DND-41 (cell line): ENCODE measurements at places on chromosomes 4 and X.

GRCh38 chr4:114598191-114599121 is at the start of gene UGT8:
Gene UGT8, plus strand, starts transcription at chr4:114598807. Its CDS starts 24,074 bp downstream, at chr4:114622881.
- H3K4me1 ChIP-seq = no peaks in the 10 kb centered on the region
- no peak within 1 kb of the TSS for H3K27ac ChIP-seq
- H3K36me3 ChIP-seq = no peaks in the 10 kb centered on the region
- no peak for DNase-seq

DNA sequence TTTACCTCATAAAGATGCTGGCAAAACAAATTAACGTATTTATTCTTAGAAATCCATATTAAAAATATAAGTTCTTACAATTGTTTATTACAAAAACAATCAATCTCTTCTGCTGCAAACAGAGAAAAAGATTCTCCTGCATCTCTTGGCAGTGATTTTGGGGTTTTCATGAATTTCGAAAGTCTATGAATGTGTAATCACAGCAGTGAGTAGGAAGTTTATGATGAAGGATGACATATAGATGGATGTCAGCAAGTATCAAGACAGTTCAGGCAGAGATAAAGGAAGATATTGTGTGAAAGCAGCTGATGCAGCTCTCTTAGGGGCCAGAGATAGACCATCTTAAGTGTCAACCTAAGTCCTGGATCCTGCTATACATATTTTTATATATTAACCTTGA is 196.9 kb upstream of the BANK1 start:
- H3K4me1 ChIP-seq = no peaks in the 10 kb centered on the region
- DNase-seq = no peak
- no peaks in the 10 kb centered on the region for H3K36me3 ChIP-seq
- no peak overlapping the region for H3K27ac ChIP-seq
- H3K4me3 ChIP-seq = no peak overlapping the region
- no peaks in the 10 kb centered on the region for H3K27me3 ChIP-seq

DNA sequence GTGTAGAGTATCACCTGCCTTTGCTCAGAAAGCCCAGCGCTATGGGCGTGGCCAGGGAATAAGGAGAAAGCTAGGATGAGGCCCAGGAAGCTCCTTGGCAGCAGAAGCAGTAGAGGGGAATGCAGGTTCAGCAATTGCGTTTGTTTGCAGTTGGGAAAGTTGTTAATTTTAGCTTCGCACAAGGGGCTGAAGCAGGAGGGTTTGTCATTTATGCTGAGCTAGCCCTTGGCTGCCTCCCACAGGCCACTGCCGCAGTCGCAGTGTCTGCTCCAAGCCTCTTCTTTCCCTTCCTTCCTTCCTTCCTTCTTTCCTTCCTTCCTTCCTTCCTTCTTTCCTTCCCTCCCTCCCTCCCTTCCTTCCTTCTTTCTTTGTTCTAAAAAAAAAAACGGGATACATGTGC is 21.5 kb downstream of the FRMPD3 start:
- H3K4me3 ChIP-seq = no peak overlapping the region
- H3K4me1 ChIP-seq = no peaks in the 10 kb centered on the region
- H3K36me3 ChIP-seq = no peaks in the 10 kb centered on the region
- no peak overlapping the region for H3K27ac ChIP-seq

- H3K27me3 ChIP-seq = no peaks in the 10 kb centered on the region
- no peak for DNase-seq
- no peaks in the 10 kb centered on the region for H3K36me3 ChIP-seq
- no peak overlapping the region for H3K4me3 ChIP-seq
- H3K27ac ChIP-seq = no peak overlapping the region
- H3K4me1 ChIP-seq = no peaks in the 10 kb centered on the region
Observed at GRCh38 chrX:44244008-44244407, 99.5 kb downstream of the EFHC2 start.

DNA sequence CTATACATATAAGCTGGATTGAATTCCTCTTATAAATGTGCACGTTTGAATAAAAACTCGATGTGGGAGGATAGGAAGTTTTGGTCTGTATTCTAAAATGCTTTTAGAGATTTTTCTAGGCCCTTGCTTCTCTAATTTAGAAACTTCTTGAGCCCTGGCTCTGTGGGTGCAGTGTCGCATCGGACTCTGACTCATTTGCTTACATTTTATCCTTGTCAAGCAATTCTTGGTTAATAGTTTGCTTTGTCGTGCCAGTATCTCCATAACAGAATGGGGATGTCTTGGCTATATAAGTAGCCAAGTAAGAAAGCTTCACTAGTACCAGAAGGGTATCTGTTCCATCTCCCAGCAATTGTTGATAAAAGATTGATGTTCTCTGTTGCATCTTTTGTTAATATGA is 10.7 kb downstream of the SGMS2 start:
- H3K4me3 ChIP-seq = no peak overlapping the region
- H3K36me3 ChIP-seq = no peaks in the 10 kb centered on the region
- no peaks in the 10 kb centered on the region for H3K27me3 ChIP-seq
- no peaks in the 10 kb centered on the region for H3K4me1 ChIP-seq
- no peak for DNase-seq

DNA sequence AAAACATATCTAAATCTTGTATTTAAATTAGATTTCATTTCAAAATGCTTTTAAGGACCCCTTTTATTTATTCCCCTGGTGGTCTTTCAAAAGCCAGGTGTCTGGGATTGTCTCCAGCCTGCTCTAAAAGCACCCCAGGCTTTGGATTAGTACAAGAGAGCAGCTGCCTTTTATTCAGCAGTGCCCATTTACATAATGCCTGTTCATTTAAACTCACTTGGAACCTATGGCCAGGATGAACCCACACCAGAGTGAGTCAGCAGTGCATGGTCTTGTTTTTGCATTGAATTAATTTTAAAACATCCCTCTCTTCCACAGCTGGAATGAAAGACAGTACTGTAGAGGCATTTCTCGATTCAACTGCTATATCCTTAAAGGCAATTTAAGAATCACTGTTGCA is 64.1 kb upstream of the TENM3 start:
- DNase-seq = no peak
- H3K27me3 ChIP-seq = no peaks in the 10 kb centered on the region
- no peaks in the 10 kb centered on the region for H3K4me1 ChIP-seq
- H3K4me3 ChIP-seq = no peak overlapping the region
- H3K36me3 ChIP-seq = no peaks in the 10 kb centered on the region
- H3K27ac ChIP-seq = no peak overlapping the region

GRCh38 chr4:31360786-31361185 is 640.6 kb downstream of the PCDH7 start:
- no peak overlapping the region for H3K27ac ChIP-seq
- no peak overlapping the region for H3K4me3 ChIP-seq
- H3K36me3 ChIP-seq = no peaks in the 10 kb centered on the region
- DNase-seq = no peak

GRCh38 chrX:115588179-115588578 is 27.2 kb downstream of the PLS3 start:
- H3K4me1 ChIP-seq = no peaks in the 10 kb centered on the region
- no peaks in the 10 kb centered on the region for H3K27me3 ChIP-seq
- H3K27ac ChIP-seq = no peak overlapping the region
- no peaks in the 10 kb centered on the region for H3K36me3 ChIP-seq

GRCh38 chrX:15643786-15644559 is 20.6 kb downstream of the CLTRN start:
- H3K36me3 ChIP-seq = no peaks in the 10 kb centered on the region
- no peaks in the 10 kb centered on the region for H3K4me1 ChIP-seq
- no peak overlapping the region for H3K27ac ChIP-seq
- no peak overlapping the region for H3K4me3 ChIP-seq
- H3K27me3 ChIP-seq = no peaks in the 10 kb centered on the region
- no peak for DNase-seq

GRCh38 chr4:123495530-123495929 is 98.9 kb downstream of the SPRY1 start:
- H3K4me1 ChIP-seq = no peaks in the 10 kb centered on the region
- no peak for DNase-seq
- no peak overlapping the region for H3K27ac ChIP-seq
- H3K27me3 ChIP-seq = no peaks in the 10 kb centered on the region
- H3K36me3 ChIP-seq = no peaks in the 10 kb centered on the region

DNA sequence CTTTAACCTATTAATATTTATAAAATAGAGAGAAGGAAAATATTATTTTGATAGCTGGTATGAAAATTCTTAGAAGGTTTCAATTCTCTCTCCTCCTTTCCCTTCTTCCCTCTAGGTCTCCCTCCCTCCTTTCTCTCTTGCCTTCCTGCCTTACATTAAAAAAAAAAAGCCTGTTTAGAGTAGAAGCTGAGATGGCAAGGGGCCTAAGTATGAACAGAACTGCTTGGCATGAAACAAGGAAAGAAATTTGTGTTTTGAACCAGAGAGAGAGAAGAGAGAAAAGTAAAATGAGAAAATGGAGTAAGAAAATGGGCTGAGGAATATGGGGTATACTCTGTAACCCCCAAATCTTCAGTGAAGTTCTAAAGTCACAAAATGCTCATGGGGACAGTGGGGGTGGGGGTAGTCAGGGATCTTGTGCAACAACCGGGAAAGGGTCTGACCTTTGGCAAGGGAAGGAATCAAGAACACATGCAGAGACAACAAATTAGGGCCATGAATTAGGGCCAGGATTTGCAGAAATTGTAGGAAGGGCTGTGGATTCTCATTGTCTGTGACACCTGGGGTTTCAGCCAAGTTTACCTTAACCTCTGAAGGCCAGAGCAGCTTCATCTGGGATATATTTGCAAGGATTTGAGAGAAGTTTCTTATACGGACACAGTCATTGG is 30.6 kb downstream of the SUPT20HL2 start:
- H3K4me3 ChIP-seq = no peak overlapping the region
- DNase-seq = no peak
- no peak overlapping the region for H3K27ac ChIP-seq

- peaks cover 10% of the 10 kb centered on the region; the same call in 1 of the 2 replicates for H3K36me3 ChIP-seq
- no peak overlapping the region for H3K27ac ChIP-seq
- no peak for DNase-seq
- H3K4me1 ChIP-seq = peaks cover 5% of the 10 kb centered on the region; the same call in 1 of the 2 replicates
Observed at GRCh38 chr4:37868238-37868637, 22.6 kb upstream of the TBC1D1 start.

- no peak overlapping the region for H3K27ac ChIP-seq
- H3K36me3 ChIP-seq = no peaks in the 10 kb centered on the region
- H3K4me1 ChIP-seq = no peaks in the 10 kb centered on the region
- H3K4me3 ChIP-seq = no peak overlapping the region
- no peaks in the 10 kb centered on the region for H3K27me3 ChIP-seq
Observed at GRCh38 chrX:31251336-31251735, 179.5 kb upstream of the FTHL17 start.

- DNase-seq = no peak
- H3K4me3 ChIP-seq = no peak overlapping the region
- H3K27ac ChIP-seq = no peak overlapping the region
- no peaks in the 10 kb centered on the region for H3K36me3 ChIP-seq
- H3K4me1 ChIP-seq = peaks cover 21% of the 10 kb centered on the region
- H3K27me3 ChIP-seq = no peaks in the 10 kb centered on the region
Observed at GRCh38 chr4:139267301-139267700, 12.7 kb downstream of the MGARP start.

DNA sequence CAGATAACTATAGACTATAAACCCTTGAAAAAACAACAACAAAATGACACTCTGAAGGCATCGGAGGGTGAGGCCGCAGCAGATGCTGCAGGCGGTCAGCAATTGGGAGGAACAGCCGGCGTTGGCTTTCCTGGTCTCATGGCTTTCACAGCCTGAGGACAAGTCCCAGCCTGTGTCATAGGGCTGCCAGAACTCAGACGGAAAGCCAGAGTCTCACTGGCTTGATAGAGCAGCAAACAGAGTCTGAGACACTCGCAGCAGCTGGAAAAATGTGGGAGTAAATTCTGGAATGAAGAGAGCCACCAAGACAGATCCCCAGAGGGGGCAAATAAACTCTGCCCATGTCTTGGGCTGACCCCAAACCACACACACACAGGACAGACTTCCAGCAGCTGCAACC is 86.3 kb downstream of the PPP2R2C start:
- H3K36me3 ChIP-seq = no peaks in the 10 kb centered on the region
- no peak overlapping the region for H3K27ac ChIP-seq
- peaks cover 3% of the 10 kb centered on the region for H3K27me3 ChIP-seq
- no peak overlapping the region for H3K4me3 ChIP-seq

GRCh38 chrX:13397878-13398818 is 78.3 kb upstream of the ATXN3L start:
- no peak overlapping the region for H3K27ac ChIP-seq
- no peak for DNase-seq
- no peaks in the 10 kb centered on the region for H3K27me3 ChIP-seq
- H3K4me3 ChIP-seq = no peak overlapping the region

DNA sequence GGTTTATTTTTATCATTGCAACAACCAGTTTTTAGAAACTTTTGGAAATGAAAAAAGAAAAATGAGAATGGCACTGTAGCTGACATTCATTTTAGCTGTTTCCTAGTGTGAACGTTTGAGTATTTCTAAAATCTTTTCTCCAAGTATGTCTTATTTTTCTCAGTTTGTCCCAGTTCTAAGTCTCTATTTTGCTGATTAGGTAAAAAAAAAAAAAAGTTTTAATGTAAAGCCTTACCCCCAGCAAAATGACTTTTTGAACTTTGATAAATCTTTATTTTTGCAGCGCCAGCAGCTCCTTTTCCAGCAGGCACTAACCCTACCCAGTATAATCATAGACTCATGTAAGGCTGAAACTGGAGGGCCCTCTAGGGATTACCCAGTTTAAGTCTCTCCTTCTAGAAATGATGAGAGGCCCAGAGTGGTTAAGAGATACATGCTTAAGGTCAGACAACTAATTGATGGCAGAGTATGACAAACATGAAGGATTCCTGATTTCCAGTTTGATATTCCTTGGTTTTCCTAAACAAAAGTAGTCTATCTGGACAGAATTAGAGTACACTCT is 84.3 kb upstream of the SLC4A4 start:
- no peaks in the 10 kb centered on the region for H3K27me3 ChIP-seq
- H3K27ac ChIP-seq = no peak overlapping the region
- no peaks in the 10 kb centered on the region for H3K36me3 ChIP-seq
- no peak for DNase-seq
- no peaks in the 10 kb centered on the region for H3K4me1 ChIP-seq

- H3K27me3 ChIP-seq = peaks cover 10% of the 10 kb centered on the region
- H3K4me1 ChIP-seq = no peaks in the 10 kb centered on the region
- H3K4me3 ChIP-seq = no peak overlapping the region
- DNase-seq = no peak
- H3K36me3 ChIP-seq = no peaks in the 10 kb centered on the region
Observed at GRCh38 chr4:185247151-185247550, 37.8 kb downstream of the SNX25 start.

- no peaks in the 10 kb centered on the region for H3K36me3 ChIP-seq
- no peak for DNase-seq
- no peak overlapping the region for H3K4me3 ChIP-seq
- H3K27me3 ChIP-seq = no peaks in the 10 kb centered on the region
Observed at GRCh38 chr4:1608196-1608820, 75.8 kb downstream of the FAM53A start.

DNA sequence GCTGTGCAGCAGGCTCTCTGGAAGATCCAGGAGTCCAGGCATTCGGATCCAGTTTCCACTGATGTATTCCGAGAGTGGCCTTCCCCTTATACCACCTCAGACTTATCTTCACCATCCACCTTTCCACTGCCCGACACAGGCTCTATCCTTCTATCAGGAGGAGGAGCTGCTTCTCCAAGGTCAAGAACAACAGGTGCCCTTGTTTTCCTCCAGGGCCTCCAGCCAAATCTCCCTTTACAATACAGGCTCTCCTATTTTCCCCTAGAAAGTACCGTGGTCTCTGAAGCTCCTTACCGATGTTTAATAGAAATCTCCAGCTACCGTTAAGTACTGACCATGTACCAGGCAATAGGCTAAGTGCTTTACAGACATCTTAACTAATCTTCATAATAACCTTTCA is 61.3 kb downstream of the AFAP1 start:
- DNase-seq = no peak
- H3K4me1 ChIP-seq = no peaks in the 10 kb centered on the region
- peaks cover 5% of the 10 kb centered on the region for H3K27me3 ChIP-seq
- H3K4me3 ChIP-seq = no peak overlapping the region
- H3K36me3 ChIP-seq = no peaks in the 10 kb centered on the region

GRCh38 chr4:94507281-94507680 is 55.5 kb downstream of the PDLIM5 start:
- no peaks in the 10 kb centered on the region for H3K4me1 ChIP-seq
- no peak overlapping the region for H3K4me3 ChIP-seq
- DNase-seq = no peak
- H3K36me3 ChIP-seq = no peaks in the 10 kb centered on the region
- no peak overlapping the region for H3K27ac ChIP-seq
